ENCODE measurements at places on chromosomes 6 and 20. TPM values are rescaled to one million over a fixed set of nuclear protein-coding genes. Genes with fewer than 3 reads are reported as not detected.
A peak's percentile ranks its signal among the peaks of the same experiment; 100 is the strongest.

The KCNK5 gene
- total RNA-seq: 30.1 TPM

The ZDHHC14 gene
- total RNA-seq: 1.1 TPM

The KCNK17 gene
- total RNA-seq: 1.4 TPM

The FOXP4 gene
- 11.5 TPM for total RNA-seq

The TFAP2A gene
- total RNA-seq: not detected

The DCBLD1 gene
- total RNA-seq: 12.0 TPM

The TOX2 gene
- total RNA-seq: 1.6 TPM

The INSM1 gene
- total RNA-seq: 0.59 TPM

The LRRN4 gene
- total RNA-seq: 0.76 TPM

The CTSZ gene
- total RNA-seq: 19.7 TPM

The WFDC9 gene
- not detected for total RNA-seq

The BPIFB4 gene
- total RNA-seq: not detected

The LST1 gene
- total RNA-seq: not detected

- no peak for DNase-seq
Observed at GRCh38 chr6:105677671-105678475, 275.0 kb upstream of the PREP start.

GRCh38 chr20:652615-653109, 338 bp downstream of the SRXN1 start:
- DNase-seq: no peak

DNA sequence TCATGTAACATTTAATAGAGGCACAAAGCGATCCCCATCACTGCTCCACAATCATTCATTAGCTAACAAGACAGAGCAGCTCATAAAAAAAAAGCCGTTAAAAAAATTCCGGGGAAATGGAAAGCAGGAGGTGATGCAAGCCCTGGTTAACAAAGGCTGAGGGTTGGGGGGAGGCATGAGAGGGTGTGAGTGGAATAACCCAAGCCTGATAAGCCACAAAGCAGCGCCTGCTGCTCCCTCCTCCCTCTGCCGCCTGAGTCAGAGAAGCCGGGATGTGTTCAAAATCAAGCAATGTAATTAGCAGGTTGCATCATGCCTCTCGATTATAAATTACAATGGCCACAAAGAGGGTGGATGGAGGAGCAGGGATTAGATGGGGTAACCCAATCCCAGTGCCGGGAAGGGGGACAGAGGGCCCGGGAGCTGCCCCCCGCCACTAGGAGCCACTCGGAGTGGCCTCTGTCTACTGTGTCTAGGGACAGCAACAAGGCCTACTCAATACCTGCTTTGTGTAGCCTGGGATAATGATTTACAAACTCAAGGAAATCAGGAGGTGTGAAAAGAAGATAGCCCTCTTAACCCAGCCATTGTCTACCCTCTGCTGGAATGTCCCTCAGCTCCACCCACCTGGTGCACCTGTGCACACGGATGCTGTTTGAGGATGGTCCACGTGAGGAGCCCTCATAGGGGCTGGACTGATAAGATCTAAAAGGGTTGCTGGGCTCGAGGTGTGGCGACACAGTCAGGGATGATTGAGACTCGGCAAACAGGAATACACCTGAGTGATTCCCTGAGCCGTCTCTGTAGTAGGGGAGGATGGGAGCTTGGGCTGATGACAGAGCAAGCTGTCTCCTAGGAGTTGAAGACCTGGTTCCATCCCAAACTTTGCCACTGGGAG, 156.9 kb downstream of the VEGFA start:
- DNase-seq: peak; percentile 85

DNA sequence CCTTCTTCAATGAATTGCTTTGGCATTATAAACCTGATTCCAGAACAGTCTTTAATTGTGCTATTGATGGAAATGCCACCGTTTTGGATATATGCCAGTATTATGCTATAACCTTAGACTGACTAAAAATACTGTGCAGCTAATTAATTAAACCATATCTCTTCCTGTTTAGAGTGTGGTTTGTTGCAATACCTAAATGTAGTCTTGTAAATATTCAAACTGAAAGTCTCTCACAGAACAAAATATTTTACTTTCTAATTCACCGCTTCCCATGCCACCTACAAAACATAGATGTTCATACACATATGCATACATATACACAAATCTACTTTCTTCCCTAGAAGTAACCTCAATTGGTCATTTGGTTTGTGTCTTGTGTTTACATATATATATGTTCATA, 126.6 kb downstream of the SIM1 start:
- DNase-seq: no peak

DNA sequence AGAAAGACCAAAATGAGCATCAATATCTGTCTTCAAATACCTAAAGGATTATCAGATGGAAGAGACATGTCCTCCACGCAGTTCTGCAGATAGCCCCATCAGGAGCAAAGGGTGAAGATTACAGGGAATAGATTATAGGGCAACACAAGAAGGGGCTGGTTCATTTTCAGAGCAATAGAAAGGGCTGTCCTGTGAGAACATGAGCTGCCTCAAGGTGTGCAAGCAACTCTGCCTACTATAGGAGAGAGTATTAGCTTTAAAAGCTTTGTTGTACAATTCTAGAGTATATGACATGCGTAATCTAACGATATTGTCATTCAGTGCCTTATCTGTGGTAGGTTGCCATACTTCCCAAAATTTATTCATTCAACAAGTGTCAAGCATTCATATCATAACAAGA, 112.7 kb downstream of the NRSN1 start:
- DNase-seq: no peak

DNA sequence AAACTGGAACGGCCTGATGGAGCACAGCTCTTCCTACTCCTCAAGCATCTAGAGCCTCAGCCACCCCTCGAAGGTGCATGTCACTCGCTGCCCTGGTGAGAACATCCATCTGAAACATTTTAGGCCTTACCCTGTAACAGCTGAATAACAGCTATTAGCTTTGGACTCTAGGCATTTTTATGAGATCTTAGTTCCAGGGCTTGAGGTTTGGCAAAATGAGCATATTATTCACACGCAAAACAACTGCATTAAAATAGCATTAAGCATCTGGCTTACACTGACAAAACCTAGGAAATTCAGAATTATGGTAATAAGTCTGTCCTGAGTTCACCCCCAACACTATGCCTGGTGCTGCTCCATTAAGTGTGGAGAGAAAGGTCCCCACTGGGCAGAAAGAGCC, 56.1 kb downstream of the ADAT2 start:
- no peak for DNase-seq

DNA sequence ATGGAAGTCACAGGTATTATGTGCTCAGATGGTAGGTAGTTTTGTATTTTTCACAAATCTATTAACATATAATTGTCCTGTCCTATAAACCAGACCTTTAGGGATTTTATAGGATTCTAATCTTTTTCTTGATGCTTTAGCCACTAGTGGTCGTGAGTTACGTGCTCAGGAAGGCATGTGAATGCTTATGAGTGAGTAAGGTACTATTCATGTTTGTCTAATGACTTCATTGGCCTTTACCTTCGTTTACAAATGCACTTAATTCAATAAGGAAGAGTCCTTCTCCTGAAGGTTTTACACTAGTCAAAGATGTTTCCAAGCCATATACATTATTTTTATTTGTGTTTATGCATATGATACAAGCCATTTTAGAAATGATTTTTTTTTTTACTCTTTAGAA, 23.0 kb downstream of the PACRG start:
- DNase-seq: no peak

GRCh38 chr6:130252527-130253237, 29.9 kb upstream of the SAMD3 start:
- DNase-seq: no peak

- no peak for DNase-seq
Observed at GRCh38 chr20:12262747-12263146, 345.1 kb downstream of the BTBD3 start.

- DNase-seq: no peak
Observed at GRCh38 chr20:37314099-37314498, 24.6 kb downstream of the MANBAL start.

DNA sequence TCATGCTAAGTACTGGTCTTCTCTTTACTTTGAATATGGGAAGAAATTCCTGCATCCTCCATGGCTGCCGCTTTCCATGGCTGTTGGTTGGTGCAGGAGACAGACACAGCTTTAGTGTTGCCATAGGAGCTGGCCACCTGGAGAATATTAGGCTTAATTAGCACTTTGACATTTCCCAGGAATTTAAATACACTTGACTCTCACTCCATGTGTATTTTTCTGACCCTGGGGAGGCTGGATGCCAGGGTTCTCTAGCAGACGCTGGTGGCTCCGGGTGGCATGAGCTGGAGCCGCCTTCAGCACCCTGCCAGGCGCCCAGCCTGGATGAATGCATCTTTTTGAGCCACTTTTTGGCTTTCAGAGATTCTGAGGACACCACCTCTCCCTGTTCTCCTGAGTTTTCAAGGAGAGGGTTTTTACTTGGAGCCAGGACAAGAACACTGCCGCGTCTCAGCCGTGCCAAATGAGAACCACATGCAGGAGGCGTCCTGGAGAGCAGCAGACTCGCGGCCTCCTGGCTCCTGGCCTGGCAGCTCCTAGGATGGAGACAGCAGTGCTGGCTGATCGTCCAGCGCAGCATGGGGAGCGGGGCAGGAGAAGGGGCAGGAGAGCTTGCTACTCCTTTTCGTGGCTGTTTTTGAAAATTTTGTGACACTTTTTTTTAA, 258.8 kb downstream of the SMOC2 start:
- no peak for DNase-seq

DNA sequence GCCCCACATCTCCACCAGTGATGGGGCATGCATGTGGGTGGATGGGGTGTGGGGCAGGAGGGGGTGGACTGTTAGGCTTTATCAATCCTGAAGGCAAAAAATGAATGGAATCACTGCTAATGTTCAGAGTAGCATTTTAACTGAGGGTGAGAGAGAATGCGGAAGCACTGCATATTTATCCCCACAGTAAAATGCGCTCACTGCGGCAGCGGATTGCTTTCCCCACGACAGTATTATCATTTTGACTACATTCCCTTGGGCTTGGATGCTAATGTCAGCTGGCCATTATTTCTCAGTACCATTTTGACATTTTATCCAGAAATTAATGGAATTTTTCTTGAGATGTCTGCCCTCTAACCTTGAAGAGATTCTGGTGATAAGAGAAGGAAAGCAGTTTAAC, 13.4 kb downstream of the ALDH8A1 start:
- no peak for DNase-seq

GRCh38 chr20:14885661-14886060, 548.2 kb upstream of the FLRT3 start:
- no peak for DNase-seq

DNA sequence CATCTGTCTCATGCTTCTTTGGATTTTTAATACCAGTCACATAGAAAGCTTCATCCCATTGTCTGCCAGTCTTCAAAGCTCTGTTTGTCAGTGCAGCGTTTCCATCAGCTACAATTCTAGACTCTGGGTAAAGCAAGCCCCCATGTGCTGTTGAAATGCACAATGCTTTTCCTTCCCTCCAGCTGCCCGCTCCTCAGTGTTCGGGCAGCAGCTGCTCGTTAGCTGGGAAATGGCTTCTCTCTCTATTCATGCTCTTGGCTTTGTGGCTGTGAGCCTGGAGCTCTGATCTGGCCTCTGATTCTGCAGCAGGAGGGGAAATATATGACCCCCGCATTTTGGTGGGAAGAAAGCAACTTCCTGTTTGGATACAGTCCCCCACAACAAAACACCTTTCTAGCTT, 213.0 kb upstream of the CDYL start:
- no peak for DNase-seq

GRCh38 chr20:63085151-63085861, 78.5 kb upstream of the BHLHE23 start:
- DNase-seq: peak; percentile 71

DNA sequence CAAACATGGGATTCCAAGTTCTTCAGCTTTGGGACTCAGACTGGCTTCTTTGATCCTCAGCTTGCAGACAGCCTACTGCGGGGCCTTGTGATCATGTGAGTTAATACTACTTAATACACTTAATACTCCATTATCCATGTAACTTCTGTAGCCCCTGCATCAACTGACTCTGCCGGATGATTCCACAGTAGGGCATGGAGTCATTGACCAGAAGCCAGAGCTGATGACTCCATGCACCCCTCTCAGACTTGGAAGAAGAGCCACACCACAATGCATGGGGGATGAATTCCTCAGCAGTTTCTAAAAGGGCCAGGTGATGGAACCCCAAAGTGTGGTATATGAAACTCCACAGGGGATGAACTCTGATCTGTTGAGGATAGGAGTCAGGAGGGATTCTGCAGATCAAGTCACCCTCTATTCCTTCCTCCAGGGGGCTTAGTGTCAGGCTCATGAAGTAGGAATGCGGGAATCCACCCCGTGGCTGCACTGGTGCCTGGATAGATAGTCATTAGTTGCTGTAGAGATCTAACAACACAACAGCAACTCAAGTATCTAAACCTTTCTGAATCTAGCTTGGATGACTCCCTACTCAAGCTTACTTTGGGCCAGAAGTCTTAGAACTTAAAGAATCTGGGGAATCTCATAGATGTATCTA, 70.2 kb downstream of the GPR6 start:
- DNase-seq: no peak

DNA sequence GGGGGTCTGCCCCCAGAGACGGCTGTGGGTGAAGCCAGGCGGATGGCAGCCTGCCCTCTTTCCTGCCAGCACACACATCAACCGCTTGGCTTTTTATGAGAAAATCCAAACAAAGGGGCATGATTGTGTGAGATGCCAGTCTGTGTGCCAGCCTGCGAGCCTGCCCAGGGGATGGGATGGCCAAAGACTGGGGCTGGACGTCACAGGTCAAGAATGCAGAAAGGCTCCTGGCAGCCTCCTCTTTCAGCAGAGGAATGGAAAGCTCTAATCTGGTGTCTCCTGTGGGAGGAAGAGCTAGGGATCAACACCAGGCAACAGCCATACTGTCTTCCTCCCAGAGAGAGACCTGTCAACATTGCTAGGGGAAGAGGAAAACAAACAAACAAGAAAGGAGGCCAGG, 15.8 kb downstream of the TUBB2B start:
- no peak for DNase-seq

DNA sequence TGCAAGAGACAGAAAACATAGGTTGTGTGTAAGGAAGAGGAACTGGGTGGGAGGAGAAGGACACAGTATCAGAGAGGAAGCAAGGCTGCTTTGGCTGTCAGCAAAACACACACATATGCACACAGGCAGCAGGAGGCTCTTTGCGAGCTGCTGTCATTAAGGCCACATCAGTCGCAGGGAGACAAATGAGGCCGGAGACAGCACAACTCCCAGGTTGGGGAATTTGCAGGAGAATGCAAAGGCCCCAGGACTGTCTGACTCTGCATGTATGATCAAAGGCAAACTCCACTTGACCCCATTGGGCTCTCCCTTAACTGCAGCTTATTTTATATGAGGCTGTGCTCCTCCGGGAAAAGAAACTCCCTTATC, 35.3 kb downstream of the METTL24 start:
- no peak for DNase-seq

DNA sequence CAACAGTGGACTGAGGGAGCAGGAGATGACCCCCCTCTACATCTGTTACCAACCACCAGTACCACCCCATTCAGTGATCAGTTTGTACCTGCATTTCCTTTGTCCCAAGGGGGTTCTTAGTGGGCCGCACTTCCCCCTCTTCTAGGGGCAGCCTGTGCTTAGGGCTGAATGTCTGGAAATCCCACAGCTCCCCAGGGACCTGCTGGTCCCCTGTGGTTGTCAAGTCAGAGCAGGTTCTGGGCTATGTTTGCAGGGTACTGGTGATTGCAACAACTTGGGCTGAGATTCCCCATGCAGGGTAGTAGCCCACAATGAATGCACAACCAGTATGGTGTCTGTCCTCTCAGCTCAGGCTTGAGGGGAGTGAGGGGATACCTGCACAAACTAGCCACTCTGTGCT, 39.7 kb upstream of the COL10A1 start:
- no peak for DNase-seq

- DNase-seq: no peak
Observed at GRCh38 chr6:30834646-30835045, 49.7 kb upstream of the DDR1 start.

- peak; percentile 63 for DNase-seq
Observed at GRCh38 chr20:63735859-63736718, at the start of gene LIME1. Gene LIME1, plus strand, starts transcription at chr20:63736664. Its CDS starts 886 bp downstream, at chr20:63737550.

- no peak for DNase-seq
Observed at GRCh38 chr6:138455746-138456400, 43.4 kb downstream of the NHSL1 start.
